Right ventricle myocardium superior (tissue), 1 donor: ENCODE measurements at places on chromosomes 12 and 14.

- DNase-seq: no peak
Observed at GRCh38 chr14:99475660-99476059, 5.0 kb downstream of the SETD3 start.

DNA sequence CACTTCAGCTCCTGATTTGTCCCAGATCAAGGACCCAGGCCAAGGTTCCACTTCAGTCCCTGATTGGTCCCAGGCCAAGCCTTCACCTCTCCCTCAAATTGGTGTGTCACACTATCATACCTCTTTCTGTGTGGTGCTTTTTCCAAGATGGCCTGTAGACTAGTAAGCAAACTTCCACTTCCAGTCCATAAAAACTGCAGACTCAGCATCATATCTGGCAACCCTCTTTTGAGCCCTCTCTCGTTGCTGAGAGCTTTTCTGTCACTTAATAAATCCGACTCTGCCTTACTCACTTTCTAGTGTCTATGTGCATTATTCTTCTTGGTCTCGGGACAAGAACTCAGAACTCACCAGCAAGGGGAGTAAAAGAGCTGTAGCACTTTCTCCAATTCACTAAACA is 1395.1 kb downstream of the LRFN5 start:
- DNase-seq: no peak

DNA sequence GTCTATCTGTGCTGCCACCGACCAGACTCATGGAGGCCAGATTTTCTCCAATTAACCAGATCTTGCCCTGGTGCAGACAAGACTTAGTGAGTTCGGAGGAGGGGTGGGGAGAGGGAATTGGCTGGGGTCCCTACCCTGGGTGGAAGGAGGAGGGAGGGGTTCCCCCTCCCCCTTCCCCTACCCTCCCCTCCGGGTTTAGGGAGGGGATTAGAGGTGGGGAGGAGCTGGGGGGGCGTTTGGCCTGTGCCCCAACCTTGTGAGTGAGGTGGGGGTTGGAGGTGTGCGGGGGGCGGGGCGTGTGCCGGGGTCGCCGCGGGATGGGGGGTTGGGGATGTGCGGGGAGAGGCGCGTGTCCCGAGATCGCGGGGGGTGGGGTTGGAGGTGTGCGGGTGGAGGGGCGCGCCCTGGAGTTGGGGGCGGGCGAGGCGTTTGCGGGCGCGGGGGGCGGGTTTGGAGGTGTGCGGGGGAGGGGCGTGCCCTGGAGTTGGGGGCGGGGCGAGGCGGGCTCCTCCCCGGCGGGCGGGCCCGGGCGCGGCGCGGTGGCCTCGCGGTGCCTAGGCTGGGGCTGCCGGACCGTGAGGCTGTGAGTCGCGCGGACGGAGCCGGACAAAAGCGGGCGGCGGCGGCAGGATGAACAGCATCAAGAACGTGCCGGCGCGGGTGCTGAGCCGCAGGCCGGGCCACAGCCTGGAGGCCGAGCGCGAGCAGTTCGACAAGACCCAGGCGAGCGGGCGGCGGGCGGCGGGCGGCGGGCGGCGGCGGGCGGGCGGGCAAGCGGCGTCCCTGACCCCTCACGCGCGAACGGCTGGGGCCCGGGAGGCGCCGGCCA is at the start of gene HIP1R:
TSS of gene HIP1R (plus strand) at position 537 of the 829 bp plus-strand sequence. CDS start at position 631, 94 bp downstream.
- peak; percentile 62 for DNase-seq

DNA sequence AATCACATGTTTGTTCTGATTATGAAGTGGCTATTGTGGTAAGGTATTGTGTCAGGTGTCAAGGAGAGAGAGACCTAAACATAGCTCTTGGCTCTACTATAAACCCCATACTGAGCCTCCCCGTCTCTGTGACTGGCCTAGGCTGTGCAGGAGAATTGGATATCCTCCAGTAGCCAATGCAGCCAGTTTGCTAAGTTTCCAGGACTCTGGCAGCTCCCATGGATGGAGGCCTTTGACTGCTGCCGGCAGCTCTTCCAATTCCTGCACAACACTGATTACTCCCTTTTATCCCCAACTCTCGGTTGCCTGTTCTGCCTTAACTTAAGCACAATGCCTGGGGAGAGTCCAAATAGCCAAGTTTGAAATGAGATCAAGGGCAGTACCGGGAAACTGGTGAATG is 59.3 kb downstream of the ABCC9 start:
- peak; percentile 52 for DNase-seq
